Right forelimb (tissue), 1 donor: ENCODE measurements at places on chromosomes 7 and 10.
A peak's percentile ranks its signal among the peaks of the same experiment; 100 is the strongest.

- no peak for DNase-seq
Measured at GRCh38 chr7:102412548-102412947, 16.4 kb downstream of the PRKRIP1 start.

GRCh38 chr10:129046962-129047361 lies 420.1 kb upstream of the MGMT start:
- no peak for DNase-seq

DNA sequence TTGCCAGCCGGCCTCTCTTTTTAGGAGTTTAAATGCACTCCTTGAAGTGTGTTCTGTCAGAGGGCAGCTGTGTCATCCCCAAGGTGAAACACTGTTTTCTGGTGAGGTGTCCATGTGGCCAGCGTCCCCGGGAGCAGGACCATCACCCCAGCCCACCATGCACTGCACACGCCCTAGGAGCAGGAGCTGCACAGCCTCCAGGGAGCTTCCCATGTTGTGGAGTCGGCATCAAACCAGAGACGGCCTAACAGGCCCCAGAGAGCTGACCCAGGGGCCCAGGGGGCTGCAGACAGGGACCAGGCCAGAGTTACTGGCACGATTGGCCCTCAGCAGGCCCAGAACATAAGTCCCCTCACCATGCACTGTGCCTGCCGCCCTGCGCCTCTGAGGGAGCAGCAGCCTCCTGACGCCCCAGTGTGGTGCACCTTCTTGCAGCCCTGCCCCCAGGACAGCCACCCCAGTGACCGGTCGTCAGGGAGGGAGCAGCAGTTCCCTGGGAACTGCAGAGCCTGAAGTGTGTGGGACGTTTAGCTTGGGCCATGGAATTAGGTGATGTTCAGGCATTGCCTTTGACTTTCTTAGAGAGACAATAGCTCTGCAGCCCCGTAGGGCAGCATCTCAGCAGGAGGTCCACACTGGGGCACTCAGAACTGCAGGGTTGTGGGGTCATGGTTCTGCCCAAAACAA lies 97.9 kb downstream of the NKX6-2 start:
- DNase-seq, result peak; percentile 26

DNA sequence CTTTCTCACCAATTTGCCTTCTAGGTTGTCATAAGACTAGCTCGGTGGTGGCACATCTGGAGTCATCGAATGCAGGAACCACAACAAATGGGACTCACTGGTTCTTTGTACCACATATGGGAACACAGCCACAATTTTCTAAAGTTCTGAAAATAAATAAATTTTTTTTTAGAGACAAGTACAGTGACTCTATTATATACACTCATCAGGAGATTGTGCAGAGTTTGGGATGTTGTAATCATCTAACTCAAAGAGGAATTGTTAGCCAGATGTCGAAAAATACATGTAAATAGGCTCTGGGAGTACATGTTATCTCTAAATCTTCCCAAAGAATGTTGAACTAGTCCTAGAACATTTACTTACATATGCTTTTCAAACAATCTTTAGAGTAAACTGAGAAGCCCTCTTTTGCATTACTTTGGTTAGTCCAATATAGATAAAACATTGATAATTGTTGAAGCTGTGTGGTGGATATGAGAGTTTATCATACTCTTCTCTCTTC lies 19.6 kb upstream of the SEPTIN7 start:
- no peak for DNase-seq

DNA sequence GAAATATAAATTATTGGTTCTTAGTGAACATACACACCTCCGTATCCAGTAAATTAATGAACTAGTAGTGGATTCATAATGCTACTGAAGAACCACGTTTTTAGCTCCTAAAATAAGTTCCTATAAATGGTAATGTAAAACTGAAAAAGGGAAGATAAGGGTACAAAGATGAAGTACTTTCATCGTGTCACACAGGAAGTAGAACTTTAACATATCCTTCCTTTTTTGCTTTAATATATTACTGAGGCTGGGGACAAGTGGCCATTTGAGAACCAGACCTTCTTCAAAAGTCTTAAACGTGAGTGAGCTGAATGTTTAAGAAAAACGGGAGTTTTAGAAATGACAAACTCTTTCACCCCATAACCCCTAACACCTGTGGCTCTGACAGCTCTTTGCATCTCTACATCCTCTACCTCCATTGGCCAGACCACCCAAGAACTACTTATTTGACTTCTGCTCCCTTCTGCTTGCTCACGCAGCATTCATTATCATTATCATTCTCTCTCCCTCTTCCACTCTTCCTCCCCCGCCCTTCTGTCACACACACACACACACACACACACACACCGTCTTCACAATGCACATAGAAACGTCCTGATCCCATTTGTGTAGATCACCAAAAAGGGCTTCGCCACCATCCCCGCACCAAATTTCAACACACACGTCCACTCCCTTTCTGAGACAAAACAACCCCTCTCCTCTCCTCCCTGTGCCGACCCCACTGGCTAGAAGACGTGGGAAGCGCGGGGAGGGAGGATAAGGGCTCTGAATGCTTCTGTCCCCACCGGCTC lies 677 bp downstream of the SKAP2 start:
- DNase-seq, result peak; percentile 57

GRCh38 chr7:65832281-65832680 lies 40.6 kb upstream of the VKORC1L1 start:
- DNase-seq, result peak; percentile 49

DNA sequence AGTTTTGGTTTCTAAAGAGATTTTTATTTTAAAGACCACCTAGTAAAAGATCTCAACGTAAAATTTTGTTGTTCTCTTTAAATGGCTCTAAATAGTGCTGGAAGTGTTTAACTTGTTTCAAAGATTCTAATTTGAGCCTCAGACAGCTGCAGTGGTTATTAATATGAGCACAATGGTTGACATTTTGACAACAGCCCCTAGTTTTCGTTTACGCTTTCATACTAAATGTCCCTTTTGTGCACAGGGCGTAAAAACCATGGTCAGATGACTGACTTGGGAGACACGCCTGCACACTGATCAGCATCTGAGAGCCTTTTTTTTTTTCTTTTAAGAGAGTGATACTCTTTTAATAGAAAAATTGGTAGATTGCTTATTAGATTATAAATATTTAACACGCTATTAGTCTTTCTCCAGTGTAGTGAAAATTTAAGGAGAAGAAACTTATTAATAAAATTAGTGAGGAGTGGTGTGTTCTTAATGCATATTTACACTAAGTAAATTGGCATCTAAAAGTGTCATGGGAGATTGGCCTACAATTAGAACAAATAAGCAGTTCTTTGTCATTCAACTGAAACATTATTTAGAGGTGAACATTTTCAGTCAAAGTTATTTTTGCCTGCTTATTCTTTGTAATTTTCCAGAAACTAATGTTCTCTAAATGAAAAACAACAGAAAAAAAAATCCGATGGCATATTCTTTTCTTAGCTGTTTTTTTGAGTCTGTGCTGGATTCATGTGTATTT lies 182.8 kb upstream of the PHYHIPL start:
- DNase-seq, result no peak

GRCh38 chr10:28355376-28355775 lies 52.5 kb upstream of the MPP7 start:
- no peak for DNase-seq

- DNase-seq, result no peak
Measured at GRCh38 chr7:97081521-97082300, 35.8 kb upstream of the SDHAF3 start.

GRCh38 chr10:78702186-78702585 lies 366.6 kb upstream of the ZMIZ1 start:
- DNase-seq, result no peak

GRCh38 chr7:102990642-102991041 lies 77.8 kb downstream of the LRRC17 start:
- no peak for DNase-seq

- DNase-seq, result no peak
Measured at GRCh38 chr10:4652111-4653010, 173.6 kb upstream of the AKR1E2 start.

- no peak for DNase-seq
Measured at GRCh38 chr7:92723943-92724342, 112.4 kb downstream of the CDK6 start.

GRCh38 chr10:95833042-95833610 lies 74.6 kb upstream of the CC2D2B start:
- DNase-seq, result no peak

- no peak for DNase-seq
Measured at GRCh38 chr7:20241194-20241910, 24.2 kb upstream of the MACC1 start.

GRCh38 chr7:124713086-124713485 lies 52.5 kb downstream of the GPR37 start:
- DNase-seq, result no peak

- DNase-seq, result no peak
Measured at GRCh38 chr7:14821757-14822480, 80.6 kb downstream of the DGKB start.

DNA sequence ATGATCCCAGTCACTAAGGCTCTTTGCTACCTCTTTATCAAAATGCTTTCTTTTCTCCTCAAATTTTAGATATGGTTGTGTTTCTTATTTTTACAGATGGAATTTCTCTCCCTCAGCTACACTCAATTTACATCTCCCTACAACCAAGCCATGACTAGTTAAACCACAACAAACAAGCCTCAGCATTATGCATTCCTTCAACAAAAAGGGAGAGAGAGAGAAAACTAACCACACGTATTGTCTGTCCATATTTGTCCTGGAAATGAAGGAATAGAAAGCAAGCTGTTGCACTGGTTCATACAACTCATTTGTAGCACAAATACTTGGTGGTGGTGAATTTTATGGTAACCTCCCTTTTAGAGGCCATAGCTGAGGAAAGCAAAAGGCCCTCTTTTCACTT lies 286.4 kb downstream of the AHR start:
- DNase-seq, result no peak

DNA sequence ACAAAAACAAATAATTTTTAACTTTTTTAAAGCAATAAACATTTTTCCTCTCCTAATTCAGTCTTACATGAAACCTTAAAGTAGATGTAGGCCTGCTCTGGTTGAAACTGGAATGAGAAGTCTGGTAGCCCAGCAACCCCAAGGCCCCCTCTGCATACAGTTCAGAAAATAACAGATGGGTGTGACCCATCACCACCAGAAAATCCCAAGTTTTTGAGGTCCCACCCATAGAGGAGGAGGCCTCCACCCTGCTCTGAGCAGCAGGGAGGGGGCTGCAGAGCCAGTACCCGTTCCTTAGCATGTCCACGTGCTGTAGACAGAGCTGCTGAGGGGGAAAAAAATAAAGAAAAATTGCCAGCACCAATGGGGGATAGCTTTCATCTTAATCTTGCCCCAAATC lies 122.7 kb downstream of the WNT2 start:
- DNase-seq, result no peak

GRCh38 chr10:21751341-21752310 lies 217.6 kb downstream of the MLLT10 start:
- no peak for DNase-seq

GRCh38 chr7:90856351-90857070 lies 260.4 kb downstream of the CDK14 start:
- no peak for DNase-seq

DNA sequence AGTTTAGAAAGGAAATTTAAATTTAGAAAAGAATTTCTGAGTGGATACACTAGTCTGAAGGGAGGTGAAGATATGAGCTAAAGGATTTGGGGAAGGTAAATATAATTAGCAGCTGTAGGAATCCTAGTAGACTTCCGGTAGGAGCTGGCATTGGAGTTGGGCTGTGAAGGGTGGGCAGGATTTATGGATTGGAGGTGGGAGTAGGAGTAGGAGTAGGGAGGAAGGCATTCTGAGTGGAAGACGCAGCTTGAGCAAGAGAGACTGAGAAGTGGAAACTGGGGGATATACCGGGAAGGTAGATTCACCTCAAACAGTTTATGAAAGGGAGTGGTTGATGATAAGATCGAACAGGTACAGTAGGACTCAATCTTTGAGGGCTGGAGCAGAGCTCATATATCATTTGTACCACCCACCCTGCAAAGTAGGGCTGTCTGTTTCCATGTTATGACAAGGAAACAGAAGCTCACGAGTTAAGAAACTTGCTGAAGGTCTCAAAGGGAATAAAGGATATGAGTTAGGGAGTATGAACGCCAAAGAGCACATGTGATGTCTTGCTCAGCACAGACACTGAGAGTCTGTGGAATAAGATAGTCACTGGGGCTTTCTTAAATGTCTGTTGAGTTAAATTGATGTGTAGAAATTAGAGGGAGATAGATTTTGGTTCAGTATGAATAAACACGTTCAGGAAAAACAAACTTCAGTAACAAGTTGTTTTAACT lies 81.6 kb downstream of the RPS24 start:
- no peak for DNase-seq

- no peak for DNase-seq
Measured at GRCh38 chr10:76139431-76139830, 708.0 kb downstream of the LRMDA start.

DNA sequence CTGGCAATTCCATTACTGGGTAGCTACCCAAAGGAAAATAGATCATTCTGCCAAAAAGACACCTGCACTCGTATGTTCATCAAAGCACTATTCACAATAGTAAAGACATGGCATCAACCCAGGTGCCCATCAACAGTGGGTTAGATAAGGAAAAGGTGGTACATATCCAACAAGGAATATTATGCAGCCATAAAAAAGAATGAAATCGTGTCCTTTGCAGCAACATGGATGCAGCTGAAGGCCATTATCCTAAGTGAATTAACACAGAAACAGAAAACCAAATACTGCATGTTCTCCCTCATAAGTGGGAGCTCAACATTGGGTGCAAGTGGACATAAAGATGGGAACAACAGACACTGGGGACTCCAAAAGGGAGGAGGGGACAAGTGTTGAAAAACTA lies 93.2 kb downstream of the HIP1 start:
- no peak for DNase-seq

DNA sequence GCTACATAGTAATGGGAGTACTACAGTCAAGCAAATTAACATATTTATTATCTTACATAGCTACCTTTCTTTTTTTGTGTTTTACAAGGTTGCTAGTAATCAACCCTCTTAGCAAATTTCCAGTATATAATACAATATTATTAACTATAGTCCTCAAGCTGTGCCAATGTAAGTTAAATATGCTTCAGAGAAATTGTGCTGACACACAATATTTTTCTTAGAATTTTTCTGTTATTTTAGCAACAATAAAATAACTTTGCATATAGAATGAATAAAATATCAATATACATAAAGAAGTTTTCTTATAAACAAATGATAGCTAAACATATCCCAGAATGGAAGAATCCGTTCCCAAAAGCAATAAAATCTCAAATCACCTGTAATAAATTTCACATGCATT lies 1605.1 kb downstream of the REEP3 start:
- no peak for DNase-seq

- no peak for DNase-seq
Measured at GRCh38 chr10:128280271-128280670, 154.0 kb upstream of the MKI67 start.

GRCh38 chr7:18287482-18287881 lies 208.1 kb upstream of the HDAC9 start:
- DNase-seq, result no peak

GRCh38 chr7:44985033-44985695 lies 6.3 kb upstream of the MYO1G start:
- DNase-seq, result no peak
